ENCODE measurements at places on chromosomes 5 and 9. TPM values are rescaled to one million over a fixed set of nuclear protein-coding genes. Genes with fewer than 3 reads are reported as not detected.

- DNase-seq: peak; percentile 25
These were observed 599 bp downstream of the RAD1 start for GRCh38 chr5:34914671-34915138.

DNA sequence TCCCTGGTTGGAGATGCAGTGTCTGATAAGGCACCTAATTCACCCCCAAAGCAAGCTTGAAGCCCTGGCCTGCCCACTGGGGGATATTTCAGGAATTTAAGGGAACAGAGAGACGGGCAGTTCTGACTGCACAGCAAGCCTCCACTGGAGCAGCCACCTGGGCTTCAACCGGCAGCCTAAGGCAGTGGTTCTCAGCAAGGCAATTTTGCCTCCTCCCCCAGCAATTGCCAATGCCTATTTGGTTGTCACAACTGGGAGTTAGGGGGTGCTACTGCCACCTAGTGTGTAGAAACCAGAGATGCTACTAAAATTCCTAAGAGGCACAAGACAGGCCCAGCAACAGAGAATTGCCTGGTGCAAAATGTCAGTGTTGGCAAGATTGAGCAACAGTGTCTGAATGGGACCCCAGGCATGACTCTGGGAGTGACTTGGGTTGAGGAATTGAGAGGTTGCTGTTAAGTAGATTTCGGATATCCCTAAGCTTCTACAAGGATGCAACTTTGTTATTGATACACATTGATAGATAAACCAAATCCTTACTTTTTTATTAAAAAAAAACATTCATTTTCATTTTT, 58.7 kb upstream of the CTSL start:
- peak; percentile 14 for DNase-seq

GRCh38 chr9:135902655-135903357, 4.5 kb downstream of the CAMSAP1 start:
- no peak for DNase-seq

DNA sequence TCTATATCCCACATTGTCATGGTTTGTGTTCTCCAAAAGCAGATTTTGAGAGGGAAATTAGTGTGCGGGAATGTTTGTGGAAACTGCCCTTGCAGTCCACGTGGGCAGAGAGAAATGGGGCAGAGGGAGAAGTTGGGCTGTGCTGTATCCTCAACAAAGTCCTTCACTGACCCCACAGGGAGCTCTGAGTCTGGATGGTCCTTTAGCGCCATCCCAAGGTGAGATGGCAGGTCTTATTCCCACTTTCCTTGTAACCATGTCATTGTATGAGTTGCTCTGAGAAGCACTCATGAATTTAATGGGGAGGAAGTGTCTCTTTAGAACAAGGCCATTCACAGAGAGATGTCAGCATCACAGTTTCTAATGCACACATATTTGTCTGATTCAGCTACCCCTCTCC, 127.1 kb downstream of the ANKRD18B start:
- DNase-seq: no peak

- no peak for DNase-seq
These were observed 369.7 kb downstream of the CDK5RAP2 start for GRCh38 chr9:120210274-120210673.

DNA sequence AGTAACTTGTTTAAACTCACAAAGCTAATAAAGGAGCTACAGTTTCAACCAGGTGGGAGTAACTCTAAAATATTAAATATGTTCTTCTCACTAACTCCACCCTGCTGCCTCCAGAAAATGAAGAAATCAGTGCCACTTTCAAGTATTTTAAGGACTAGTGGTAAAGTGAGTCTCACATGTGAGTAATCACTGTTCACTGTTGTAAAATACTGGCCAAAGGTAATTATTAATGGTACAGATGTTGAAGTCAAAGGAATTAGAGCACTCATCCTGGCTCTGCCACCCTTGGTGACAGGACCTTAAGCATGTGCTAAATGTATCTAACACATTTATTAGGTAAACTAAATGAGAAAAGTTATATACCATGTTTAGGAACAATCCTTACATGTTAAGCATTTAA, 430.7 kb downstream of the BRINP1 start:
- no peak for DNase-seq

DNA sequence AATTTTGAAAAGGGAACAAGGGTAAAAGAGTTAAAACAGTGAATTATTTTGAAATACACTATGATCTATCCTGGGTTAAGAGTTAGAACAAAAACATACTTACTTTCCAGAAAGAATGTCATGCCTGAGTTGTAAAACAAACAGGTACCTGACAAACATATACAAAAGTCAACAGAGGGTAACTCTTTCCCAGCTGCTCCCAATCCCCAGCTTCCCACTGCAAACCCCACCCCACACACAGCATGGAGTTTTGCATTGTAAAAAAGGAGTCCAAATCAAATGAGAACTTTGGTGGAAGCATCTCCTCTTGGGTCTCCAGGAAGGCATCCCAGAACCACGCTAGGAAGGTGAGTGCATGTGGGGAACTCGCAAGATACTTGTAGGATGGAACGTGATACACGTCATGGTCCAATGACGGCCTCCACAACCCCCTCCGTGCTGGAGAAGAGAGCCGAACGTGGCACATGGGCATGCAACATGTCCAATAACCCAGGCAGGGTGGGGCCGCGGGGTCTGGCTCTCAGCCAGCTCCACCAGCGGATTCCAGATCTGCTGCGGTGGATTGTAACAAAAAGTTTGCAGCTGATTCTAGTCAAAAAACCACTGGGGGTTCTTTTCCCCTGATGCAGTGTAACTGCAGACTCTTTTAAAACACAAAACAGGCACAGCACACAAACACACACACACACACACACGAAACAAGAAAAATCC, 55.8 kb downstream of the EPB41L4B start:
- DNase-seq: no peak

GRCh38 chr9:127543973-127544533, 68.0 kb upstream of the STXBP1 start:
- DNase-seq: no peak

DNA sequence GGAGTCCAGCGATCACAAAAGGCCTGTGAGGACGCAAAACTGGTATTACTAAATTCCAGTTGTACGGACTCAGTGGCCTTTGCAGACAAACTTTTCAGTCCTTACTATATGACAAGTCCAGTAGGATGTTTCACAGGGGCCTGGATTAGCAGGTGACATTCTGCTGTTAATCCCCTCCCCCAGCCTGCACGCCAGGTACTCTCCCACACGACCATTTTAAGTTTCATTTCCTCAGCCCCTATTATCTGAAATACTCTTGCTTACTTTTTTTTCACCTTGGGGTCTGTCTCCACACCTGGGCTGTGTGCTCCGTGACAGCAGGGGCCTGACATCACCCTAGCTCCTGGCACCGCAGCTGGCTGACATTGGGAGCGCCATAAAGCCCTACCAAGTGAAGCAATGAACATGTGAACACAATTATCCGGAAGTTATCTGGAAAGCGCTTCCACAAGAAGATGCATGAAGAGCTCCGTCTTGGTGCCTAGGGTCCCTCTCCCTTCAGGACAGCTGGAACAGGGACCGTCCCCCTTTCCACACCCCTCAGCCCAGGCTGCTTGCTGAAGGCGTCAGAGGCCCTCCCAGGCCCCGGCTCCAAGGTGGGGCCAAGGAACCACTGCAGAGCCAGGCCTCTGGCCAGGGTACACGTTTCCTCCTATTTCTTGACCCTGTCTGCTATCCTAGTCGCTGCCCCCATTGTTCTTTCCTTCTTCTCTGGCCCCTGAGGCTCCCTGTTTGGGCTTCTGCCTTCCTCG, 39.7 kb upstream of the ZNF622 start:
- no peak for DNase-seq

DNA sequence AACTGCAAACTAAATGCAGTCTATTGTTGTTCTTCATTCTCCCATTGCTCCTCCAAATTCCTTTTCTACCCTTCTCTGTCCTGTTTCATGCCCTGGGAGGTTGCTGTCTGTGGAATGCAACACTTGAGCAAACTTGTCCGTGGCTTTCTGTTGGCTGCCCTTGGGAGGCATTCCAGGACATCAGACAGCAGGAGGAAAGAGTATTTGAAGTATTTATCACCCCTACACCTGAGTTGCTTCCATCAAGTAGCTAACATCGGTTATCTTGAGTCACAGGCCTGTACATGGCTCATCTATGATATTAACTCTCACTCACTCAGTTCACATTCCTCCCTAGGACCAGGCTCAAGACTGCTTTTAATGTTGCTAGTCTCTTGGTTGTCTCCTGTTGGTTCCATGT, 803.4 kb upstream of the CDH6 start:
- DNase-seq: no peak

- DNase-seq: no peak
These were observed 562.2 kb downstream of the HTR1A start for GRCh38 chr5:63400079-63400478.

The TEX48 gene
- not detected for total RNA-seq
